Renal pelvis (tissue), 12 donors: ENCODE measurements at places on chromosomes 12 and 14. TPM values are rescaled to one million over a fixed set of nuclear protein-coding genes. Genes with fewer than 3 reads are reported as not detected.

LMNTD1 gene
- not detected for polyA plus RNA-seq

- DNase-seq: no peak
Observed at GRCh38 chr12:105832806-105833205, 305.9 kb downstream of the NUAK1 start.

GRCh38 chr12:45582986-45583659, 146.4 kb upstream of the ARID2 start:
- DNase-seq: no peak

- peak; percentile 69 for DNase-seq
Observed at GRCh38 chr12:124568431-124569374, 1.3 kb upstream of the NCOR2 start.

DNA sequence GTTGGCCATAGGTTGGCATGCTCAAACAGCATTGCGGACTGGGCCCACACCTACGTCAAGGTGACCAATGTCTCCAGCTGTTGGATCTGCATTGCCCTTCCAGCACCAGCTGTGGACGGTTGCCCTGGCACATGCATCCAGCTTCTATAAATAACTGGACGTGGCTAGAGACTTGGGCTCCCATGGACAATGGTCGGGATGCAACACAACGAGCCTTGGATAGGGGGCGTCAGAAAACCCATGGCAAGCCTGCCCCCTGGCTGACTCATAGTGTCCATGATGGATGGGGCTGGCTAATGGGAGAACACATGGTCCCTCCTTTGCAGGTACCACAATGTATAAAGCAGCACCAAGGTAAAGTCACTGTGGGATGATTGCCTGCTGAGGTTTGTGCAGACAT, 331.6 kb upstream of the FAR2 start:
- DNase-seq: no peak

GRCh38 chr12:52151837-52152783, 39.7 kb downstream of the KRT80 start:
- peak; percentile 57 for DNase-seq

- DNase-seq: no peak
Observed at GRCh38 chr14:26402126-26402525, 195.7 kb downstream of the NOVA1 start.

DNA sequence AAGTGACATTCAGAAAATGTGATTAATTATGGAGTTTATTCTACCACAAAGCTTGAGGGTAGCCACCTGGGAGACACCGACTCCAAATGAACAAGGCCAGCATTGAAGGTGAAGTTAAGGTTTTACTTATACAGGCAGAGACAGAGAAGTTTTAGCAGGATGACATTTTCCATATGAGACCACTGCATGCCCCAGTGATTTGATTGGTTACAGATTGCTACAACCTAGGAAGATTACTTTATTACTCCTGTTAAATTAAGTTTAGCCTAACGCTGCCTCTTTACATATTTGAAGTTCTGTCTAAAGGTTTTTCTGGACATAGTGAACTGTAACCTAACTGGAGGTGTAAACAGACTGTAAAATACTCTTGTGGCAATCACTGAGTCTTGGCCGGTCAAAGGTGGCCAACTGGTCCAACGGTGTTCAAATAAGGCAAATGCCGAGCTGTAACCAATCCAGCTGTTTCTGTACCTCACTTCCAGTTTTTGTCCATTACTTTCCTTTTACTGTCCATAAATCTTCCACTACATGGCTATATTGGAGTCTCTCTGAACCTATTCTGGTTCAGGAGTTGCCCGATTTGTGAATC, 57.2 kb downstream of the RIN3 start:
- DNase-seq: no peak

DNA sequence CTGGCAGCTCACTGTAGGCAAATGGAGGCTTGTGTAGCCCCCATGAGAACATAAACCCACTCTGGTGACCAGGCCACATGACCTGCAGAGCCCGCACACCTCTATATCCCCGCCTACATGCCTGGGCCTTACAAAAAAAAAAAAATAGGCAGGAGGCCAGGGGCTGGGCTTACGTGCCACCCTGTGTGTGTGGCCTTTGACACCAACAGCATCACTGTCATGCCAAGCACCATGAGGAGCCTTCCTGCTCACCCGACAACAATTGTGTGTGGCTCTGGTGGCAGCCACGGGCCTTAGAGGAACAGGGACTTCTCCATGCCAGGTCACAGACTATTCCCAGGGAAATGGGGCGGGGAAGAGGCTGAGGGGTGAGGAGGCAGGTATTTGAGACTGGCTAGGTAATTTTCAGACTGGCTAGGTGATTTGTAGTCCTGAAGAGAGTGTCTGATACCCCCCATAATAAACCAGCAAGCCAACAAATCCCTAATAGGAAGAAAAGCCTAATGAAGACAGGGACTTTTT, 140.0 kb downstream of the DPF3 start:
- DNase-seq: no peak

GRCh38 chr14:35879654-35880249, 53.6 kb downstream of the BRMS1L start:
- DNase-seq: no peak

GUCY2C gene
- polyA plus RNA-seq: 0.58 TPM

GDF11 gene
- 21.3 TPM for polyA plus RNA-seq

DNA sequence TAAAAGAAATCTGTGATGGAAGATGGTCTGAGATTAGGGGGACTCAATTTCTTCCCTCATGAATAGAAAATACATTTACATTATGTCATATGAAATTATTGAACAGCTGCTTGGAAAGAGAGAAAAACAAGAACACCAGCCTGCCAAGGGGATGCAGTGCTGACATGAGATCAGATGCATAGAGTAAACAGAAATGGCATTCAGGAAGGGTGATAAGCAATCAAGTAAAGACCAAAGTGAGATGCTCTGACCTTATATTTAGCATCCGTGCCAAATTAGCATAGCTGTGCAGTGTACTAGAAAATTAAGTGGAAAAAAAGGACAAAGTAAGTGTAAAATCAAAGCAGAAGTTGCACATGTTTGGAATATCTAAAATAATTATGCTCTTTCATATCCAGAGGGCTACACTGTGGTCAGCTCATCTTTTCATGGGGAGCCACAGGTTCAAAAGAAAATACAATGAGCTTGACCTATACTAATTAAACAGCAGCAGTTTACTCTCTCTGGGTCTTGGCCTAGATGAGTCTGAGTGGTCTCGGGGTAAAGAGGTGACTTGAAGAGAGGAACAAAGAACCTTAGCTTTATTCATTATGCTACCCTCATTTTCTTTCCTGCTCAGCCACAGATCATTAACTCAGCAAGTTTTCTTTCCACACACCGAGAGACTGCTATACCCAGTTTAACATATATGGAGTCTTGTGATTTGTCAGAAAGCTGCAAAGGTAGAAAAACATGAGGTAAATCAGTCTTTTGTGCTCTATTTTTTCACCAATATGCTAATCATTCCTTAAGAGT, 359.4 kb upstream of the FOXG1 start:
- DNase-seq: peak; percentile 20

- DNase-seq: no peak
Observed at GRCh38 chr12:9271875-9272274, 63.7 kb upstream of the PZP start.

- DNase-seq: peak; percentile 21
Observed at GRCh38 chr12:109387425-109388166, 39.9 kb downstream of the MYO1H start.

DNA sequence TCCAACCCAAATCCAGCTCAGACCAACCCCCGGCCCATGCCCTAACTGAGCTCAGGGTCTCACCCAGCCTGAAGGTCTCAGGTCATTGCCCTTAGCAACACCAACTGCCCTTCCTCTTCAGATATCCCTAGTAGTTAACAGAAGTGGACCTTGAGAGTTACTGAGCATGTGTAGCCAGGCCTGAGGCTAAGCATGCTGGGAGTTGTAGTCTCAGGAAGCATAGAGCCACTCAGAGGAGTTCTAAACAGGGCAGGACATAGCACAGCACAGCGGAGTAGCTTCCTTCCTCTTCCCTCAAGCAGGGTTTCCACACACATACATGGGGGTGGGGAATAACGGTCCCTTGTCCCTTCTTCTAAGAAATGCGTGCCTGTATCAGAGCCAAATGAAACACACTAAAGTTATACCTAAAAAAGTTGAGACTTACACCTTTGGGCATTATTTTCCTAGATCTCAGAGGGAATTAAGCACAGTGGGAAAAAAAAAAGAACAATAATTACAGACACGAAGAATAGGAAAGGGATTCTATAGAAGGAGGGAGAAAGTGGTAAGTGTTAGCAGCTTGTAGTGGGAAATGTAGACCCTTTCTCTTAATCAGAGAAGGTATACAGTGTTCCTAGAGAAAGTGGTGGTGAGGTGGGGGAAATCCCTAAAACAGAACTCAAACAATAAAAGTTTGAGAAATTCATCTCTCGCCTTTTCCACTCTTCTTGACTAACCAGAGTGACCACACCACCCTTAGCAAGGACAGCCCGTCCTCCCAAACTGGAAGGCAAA, 4.4 kb downstream of the KMT2D start:
- peak; percentile 40 for DNase-seq

DNA sequence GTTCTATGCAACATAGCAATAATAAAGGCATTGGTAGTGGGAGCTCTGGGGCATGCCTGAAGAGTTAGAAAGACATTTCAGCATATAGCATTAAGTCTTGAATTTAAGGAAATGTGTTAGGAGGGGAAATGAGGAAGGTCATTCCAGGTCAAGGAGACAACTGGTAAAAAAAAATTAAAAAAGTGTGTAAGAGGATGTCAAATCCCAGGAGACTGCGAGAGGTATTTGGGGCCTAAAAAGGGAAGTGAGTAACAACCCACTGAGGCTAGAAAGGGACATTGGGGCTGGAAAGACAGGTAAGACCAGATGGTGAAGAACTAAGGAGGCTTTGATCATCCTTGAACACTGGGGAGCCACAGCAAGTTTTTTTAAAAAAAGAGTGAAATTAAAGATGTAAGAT, 152.9 kb downstream of the SLC25A21 start:
- no peak for DNase-seq

DNA sequence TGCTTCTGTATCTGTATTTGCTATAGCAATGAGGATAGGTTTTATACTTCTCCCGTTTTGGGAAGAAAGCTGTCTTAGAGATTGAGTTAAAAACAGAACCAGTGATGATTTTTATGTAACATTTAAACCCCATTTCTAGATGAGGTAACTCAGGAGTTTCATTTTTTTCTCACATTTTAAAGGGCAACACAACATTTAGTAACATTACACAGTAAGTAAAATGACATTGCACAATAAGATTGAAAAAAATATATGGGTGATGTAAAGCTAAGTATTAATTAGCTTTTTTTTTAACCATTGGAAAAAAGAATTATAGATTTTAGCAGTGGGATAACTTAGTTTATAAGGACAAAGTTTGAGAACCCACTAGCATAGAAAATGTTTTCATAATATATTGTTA, 25.2 kb upstream of the SCFD1 start:
- DNase-seq: no peak

GRCh38 chr14:94888121-94888520, 118.2 kb upstream of the GSC start:
- no peak for DNase-seq

TAS2R50 gene
- 0.24 TPM for polyA plus RNA-seq

TAS2R46 gene
- polyA plus RNA-seq: 0.14 TPM

GRCh38 chr12:99334285-99335056, 313.1 kb upstream of the GARIN6 start:
- no peak for DNase-seq

DNA sequence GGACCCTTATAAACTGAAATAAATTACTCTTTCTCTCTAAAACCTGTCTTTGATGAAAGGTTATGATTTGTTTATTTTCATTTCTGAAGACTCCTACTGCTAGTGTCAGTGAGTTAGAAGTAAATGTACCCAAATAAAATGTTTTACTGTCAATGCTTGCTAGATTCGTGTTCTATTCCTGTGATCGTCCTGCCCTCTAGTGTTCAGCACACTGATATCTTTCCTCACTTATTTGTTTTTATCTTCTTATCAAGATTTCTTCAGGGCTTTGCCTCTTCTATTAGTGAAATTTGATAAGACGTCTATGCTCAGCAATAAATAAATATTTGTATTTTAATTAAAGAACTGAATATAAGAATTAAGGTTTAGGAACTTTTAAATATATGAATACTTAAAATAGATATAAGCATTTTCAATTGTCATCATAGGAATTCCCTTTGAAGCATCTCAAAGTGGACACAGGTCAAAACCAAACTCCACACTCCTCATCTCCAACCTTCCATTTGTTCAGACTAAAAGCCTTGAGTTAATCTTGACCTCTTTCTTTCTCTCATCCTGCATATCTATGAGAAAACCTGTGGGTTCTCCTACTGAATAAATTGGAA, 75.8 kb downstream of the C12orf50 start:
- peak; percentile 33 for DNase-seq

DNA sequence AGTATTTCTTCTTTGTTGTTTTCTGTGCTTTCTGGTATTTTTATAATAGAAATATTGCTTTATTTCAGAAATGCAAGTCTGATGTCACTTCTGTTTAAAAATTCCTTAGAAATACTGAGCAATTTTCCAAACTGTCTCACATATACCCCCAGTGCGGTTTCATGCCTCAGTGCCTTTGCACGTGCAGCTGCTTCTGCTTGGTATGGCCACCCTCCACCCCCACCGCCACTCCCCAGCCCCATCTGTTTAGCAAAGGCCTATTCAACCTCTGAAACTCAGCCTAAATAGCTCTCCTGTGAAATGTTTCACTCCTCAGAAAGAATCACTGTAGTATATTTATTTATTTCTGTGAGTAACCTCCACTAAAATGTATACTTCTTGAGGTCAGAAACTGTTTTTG, 52.3 kb downstream of the PPM1H start:
- no peak for DNase-seq

HOXC6 gene
- polyA plus RNA-seq: 40.5 TPM

KRT6B gene
- not detected for polyA plus RNA-seq

DNA sequence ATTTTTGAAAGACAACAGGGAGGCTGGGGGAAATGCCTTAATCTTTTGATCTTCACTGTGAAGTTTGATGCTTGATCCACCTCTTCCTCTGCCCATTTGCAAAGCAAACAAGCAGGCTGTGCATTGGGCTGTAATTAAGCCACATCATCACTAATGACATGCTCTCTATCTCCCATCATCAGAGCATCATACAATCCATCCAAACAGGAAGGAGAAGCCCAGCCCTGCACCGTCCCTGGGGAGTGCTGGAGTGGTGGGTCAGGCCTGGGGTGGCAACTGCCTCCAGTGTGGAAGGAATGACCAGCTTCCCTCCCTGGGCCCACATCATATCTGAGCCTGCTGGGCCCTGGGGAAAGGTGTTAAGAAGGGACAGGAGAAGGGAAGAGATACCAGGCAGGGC, 6.9 kb upstream of the KRT74 start:
- DNase-seq: no peak

MYO1H gene
- 1.3 TPM for polyA plus RNA-seq

- peak; percentile 81 for DNase-seq
Observed at GRCh38 chr14:37172024-37172869, at the start of gene SLC25A21. TSS of gene SLC25A21 (minus strand) at chr14:37172606.

SYNDIG1L gene
- polyA plus RNA-seq: 0.31 TPM

DEPDC4 gene
- polyA plus RNA-seq: 6.4 TPM

- no peak for DNase-seq
Observed at GRCh38 chr12:99618657-99619056, 28.9 kb upstream of the GARIN6 start.
